Dorsolateral prefrontal cortex (tissue), 122 donors: ENCODE measurements at places on chromosomes 13 and 19.

DNA sequence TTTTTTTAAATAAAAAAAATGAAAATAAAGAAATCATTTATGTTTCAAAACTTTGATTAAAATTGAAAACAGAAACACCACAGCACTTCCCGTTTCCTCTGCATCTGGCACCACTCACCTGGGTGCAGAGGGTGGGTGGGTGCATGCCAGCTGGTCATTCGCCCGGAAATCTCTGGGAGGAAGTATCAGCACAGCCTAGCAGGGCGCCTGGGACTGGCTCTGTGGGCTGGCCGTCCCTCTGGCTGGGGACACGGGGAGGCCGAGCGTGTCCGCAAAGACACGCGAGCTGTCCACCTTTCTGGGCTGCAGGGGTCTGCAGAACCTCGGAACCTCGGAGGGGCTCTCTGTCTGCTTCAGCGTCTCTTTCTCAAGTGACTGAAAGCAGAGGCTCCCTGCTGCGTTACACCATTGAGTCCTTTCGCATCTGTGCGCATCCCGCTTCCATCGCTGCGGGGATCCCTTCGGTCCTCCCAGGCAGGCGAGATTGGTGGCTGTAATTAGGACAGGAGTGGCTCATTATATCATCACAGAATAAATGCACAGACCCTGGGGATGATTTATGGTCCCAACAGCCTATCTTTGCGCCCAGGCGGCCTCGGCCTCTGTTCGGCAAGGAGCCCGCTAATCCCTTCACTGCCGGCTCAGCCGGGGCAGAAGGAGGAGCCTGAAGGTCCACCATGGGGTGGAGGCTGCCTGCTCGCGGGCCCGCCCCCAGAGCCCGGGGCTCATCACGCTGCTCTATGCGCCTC lies 17.2 kb downstream of the CRTC1 start:
- no peak for DNase-seq

GRCh38 chr13:18943273-18943672 lies 238.4 kb downstream of the TUBA3C start:
- DNase-seq, result no peak

DNA sequence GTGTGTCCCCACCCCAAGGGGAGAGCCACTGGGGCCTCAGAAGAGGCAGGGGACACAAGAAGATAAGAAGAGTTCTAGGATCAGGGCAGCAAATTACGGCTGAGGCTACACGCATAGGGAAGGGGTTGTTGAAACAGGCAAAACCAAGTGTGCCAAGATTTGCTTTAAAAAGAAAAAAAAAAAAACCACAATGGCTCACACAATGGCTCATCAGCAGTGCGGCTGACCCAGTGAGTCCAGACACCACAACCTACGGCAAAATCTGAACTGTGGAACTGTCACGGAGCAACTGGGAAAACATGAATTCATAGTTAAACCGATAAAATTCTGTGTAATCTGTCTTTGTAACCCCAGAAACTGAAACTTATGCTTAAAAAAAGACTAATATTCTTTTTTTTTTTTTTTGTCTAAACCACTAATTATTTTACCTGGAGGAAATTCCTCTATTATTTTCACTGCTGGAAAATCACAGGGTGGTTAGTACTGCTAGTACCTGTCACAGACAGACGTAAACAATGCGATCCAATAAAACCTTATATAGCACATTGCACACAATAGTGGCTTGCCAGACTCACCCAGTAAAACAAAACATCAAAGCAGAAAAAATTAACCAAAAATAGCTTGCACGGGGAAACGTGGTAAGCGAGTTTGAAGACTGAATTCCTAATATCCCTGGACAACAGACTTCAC lies 325.4 kb upstream of the TSHZ3 start:
- no peak for DNase-seq

- no peak for DNase-seq
Observed at GRCh38 chr13:27921421-27921960, 1.7 kb downstream of the PDX1 start.

- no peak for DNase-seq
Observed at GRCh38 chr19:28644169-28644775, 568.7 kb downstream of the UQCRFS1 start.

GRCh38 chr19:46629546-46630025 lies 4.7 kb upstream of the PTGIR start:
- no peak for DNase-seq

- DNase-seq, result no peak
Observed at GRCh38 chr19:6947745-6948144, 60.4 kb downstream of the ADGRE1 start.

- DNase-seq, result no peak
Observed at GRCh38 chr13:105452895-105453294, 1082.6 kb downstream of the EFNB2 start.

DNA sequence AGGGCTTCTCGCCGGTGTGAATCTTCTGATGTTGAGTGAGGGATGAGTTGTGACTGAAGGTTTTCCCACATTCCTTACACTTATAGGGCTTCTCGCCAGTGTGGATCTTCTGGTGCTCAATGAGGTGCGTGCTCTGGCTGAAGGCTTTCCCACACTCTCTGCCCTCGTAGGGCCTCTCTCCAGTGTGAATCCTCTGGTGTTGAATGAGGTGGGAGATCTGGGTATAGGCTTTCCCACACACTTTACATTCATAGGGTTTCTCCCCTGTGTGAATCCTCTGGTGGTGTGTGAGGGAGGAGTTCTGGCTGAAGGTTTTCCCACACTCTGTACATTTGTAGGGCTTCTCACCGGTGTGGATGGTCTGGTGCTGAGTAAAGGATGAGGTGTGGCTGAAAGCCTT lies 33.2 kb downstream of the ZNF473 start:
- DNase-seq, result no peak

DNA sequence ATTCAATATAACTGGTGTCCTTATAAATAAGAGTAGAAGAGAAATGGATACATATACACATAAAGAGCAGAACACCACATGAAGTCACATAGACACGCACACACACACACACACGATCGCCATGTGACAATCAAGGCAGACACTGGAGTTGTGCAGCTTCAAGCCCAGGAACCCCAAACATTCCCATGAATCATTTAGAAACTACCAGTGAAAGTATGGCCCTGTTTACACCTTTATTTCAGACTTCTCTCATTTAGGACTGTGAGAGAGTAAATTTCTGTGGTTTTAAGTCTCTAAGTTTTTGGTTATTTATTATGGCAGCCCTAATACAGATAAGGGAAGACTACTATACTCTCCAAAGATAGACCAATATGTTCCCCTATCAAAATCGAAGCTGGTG lies 20.4 kb upstream of the TNFSF13B start:
- DNase-seq, result no peak

- DNase-seq, result no peak
Observed at GRCh38 chr13:34561033-34561432, 381.0 kb upstream of the NBEA start.

DNA sequence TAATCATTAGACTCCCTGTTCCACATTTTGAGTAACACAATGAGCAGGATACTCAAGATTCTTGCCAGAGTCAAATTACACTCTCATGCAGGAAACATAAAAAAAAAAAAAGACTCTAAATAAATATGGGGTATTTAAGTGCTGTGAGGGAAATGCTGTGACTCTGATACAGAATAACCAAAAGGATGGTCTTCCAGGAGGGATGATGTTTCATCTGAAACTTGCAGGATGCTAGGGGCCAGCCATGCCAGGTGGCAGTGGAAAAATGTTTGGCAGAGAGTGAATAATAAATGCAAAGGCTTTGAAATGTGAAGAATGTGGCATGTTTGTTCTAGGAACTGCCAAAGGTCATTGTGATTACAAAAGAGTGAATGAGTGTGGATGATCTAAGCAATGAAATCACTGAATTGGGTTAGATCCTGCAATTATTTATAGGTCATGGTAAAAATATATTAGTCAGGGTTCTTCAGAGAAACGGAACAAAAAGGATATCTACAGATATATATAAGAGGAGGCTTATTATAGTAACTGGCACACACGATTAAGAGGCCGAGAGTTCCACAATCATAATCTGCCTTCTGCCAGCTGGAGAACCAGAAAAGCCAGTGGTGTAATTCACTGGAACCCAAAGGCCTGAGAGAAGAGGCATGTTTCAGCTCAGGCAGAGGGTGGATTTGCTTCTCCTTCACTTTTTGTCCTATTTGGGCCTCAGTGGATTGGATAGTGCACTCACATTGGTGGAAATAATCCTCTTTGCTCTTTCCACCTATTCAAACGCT lies 1832.8 kb upstream of the MIR17HG start:
- DNase-seq, result no peak

- DNase-seq, result no peak
Observed at GRCh38 chr19:42153672-42154433, 21.6 kb upstream of the POU2F2 start.

DNA sequence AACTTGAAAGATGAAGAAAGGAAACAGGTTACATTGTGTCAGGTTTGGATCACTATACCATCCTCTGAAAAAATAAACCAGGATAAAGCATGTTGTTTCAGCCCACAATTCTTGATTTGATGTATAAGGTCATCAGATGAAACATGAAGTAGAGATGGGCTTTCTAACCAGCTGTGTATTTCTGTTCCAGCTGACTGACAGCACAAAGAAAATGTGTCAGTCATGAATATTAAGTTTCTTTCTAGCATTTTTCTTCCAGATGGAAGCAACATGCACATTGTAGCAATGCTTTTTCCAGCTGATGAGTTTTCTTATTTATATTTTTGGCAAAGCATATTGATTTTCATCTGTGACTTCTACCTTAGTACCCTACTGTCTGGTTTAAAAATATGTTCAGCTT lies 199.6 kb downstream of the OXGR1 start:
- DNase-seq, result no peak

GRCh38 chr13:30148786-30149185 lies 158.6 kb downstream of the KATNAL1 start:
- DNase-seq, result no peak

DNA sequence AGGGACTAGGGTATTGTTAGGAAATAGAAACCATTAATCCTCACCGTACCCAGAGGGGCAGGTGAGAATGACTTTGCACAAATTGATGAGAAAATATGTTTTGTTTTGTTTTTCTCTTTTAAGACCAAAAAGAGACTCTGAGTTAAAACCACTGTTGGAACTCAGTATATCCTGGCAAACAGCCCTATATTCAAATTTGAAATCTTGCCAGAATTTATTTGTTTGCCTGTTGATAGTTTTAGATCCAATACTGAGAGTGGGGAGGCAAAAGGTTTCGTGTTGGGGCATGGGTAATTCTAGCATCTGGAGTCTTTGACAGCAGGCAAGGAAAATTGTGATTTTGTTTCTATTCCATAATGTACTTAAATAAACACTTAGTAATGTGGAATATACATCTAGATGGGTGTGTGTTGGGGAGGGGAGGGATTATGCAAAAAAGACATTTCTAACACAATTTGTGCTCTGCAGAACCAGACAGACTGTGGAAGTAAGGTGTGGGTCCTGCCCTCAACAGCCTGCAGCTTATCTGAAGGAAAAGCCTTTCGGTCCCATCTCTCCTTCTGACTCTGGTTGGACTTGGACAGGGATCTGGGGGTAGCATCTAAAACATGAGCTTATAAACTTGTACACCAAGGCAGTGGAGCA lies 190.7 kb downstream of the OXGR1 start:
- no peak for DNase-seq

GRCh38 chr19:35316560-35316959 lies 12.4 kb upstream of the CD22 start:
- DNase-seq, result no peak

GRCh38 chr13:51976423-51976822 lies 34.8 kb downstream of the ATP7B start:
- DNase-seq, result no peak

DNA sequence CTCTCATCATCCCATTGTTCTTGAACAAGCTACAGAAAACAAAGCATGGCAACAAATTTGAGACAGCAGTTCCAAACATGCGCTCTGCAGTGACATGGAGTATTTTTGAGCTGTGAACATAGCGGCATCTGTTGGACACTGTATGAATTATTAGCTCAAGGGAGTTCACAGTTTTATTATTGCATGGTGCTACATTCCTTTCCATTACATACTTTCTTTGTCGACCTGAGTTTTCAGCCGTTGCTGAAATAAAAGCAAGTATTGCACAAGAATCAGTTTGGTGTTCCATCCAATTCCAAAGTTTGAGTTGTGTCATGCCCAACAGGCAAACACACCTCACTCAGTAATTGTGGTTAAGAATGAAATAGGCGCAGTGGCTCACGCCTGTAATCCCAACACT lies 30.1 kb upstream of the METTL21C start:
- DNase-seq, result no peak

DNA sequence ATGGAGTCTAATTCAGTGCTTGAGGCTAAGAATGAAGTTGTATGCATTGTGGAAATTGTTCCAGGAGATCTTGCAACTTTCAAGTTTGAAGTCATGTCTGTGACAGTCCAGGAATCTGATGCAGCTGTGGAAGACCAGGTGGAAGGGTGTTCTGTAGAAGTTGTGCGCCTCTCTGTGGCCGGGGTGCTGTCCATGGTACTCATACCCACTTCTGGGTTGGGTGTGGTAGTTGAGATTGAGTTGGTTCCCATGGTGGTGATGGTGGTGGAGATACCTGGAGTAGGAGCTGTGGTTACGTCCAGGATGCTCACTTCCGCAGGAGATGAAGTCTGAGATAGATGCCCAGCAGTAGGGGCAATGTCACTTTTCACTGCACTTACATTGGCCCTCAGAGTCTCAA lies 44.3 kb downstream of the MUC16 start:
- DNase-seq, result no peak

GRCh38 chr19:7737215-7737614 lies 5.3 kb upstream of the CLEC4G start:
- no peak for DNase-seq

DNA sequence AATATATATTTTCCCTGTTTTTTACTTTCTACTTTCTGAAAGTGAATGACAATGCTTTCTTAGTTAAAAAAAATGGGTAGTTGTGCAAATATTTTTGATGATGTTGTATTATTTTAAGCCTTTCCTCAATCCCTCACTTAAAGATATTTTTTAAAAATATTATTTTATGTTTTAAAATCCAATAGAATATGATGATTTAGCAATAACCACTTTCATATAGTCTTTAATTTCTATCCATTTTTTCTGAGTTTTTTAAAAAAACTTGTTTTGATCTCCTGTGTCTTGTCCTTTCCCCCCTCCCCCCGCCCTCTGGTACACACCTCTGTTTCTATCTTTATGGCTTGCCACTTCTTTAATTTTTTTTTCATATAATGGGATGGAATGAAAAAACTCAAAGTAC lies 362.0 kb upstream of the SLITRK6 start:
- no peak for DNase-seq

DNA sequence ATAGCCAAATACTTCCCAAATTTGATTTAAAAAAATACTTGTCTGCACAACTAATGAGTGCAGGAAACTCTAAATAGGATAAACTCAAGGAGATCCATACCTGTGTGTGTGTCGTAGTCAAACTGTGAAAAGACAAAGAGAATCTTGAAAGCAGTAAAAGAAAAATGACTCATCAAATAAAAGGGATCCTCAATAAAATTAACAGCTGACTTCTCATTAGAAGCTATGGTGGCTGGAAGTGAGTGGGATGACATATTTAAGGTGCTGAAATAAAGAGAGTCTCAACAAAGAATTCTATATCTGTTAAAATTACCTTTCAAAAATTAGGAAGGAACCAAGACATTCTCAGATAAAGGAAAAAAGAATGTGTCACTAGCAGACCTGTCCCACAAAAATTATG lies 13.7 kb downstream of the RNASEH2B start:
- DNase-seq, result no peak
